ENCODE measurements at places on chromosomes 5 and 9. TPM values are rescaled to one million over a fixed set of nuclear protein-coding genes. Genes with fewer than 3 reads are reported as not detected.

The ZDHHC11B gene
- polyA plus RNA-seq, result 0.05 TPM

The FCHSD1 gene
- 35.8 TPM for polyA plus RNA-seq

The LECT2 gene
- polyA plus RNA-seq, result 0.10 TPM

The GHR gene
- 0.90 TPM for polyA plus RNA-seq

The SURF2 gene
- 9.0 TPM for polyA plus RNA-seq

The CFAP90 gene
- polyA plus RNA-seq, result not detected

The IL3 gene
- polyA plus RNA-seq, result not detected

The SPATA31C1 gene
- polyA plus RNA-seq, result not detected

The C5orf63 gene
- 3.9 TPM for polyA plus RNA-seq

The CACFD1 gene
- polyA plus RNA-seq, result 15.8 TPM

The DOK3 gene
- polyA plus RNA-seq, result 1.2 TPM

The RASGRF2 gene
- 0.85 TPM for polyA plus RNA-seq

The EIF4E1B gene
- polyA plus RNA-seq, result not detected

The CBY3 gene
- not detected for polyA plus RNA-seq

The VCAN gene
- polyA plus RNA-seq, result 38.0 TPM

The CDC20B gene
- polyA plus RNA-seq, result not detected

The GMCL2 gene
- not detected for polyA plus RNA-seq

The VPS13A gene
- polyA plus RNA-seq, result 7.5 TPM

The NFIB gene
- polyA plus RNA-seq, result 0.25 TPM

The SPATA31E1 gene
- not detected for polyA plus RNA-seq

The PCDHGC4 gene
- 0.49 TPM for polyA plus RNA-seq

The MLANA gene
- polyA plus RNA-seq, result not detected

The STX17 gene
- 6.9 TPM for polyA plus RNA-seq

The TBC1D2 gene
- polyA plus RNA-seq, result 70.3 TPM

The HEXB gene
- 71.0 TPM for polyA plus RNA-seq

The IL5 gene
- polyA plus RNA-seq, result not detected

The LHX3 gene
- polyA plus RNA-seq, result not detected

The AIF1L gene
- polyA plus RNA-seq, result 0.05 TPM

The ANKRD34B gene
- not detected for polyA plus RNA-seq

The PGM5 gene
- polyA plus RNA-seq, result 8.7 TPM

The COL15A1 gene
- 74.5 TPM for polyA plus RNA-seq

The GPR150 gene
- 0.25 TPM for polyA plus RNA-seq

The HK3 gene
- not detected for polyA plus RNA-seq

The CCDC152 gene
- 0.91 TPM for polyA plus RNA-seq

The SPINK6 gene
- polyA plus RNA-seq, result not detected

All from BJ (cell line).